Kidney epithelial cell (primary cell): ENCODE measurements at places on chromosomes 1 and 21. TPM values are rescaled to one million over a fixed set of nuclear protein-coding genes. Genes with fewer than 3 reads are reported as not detected.

DNA sequence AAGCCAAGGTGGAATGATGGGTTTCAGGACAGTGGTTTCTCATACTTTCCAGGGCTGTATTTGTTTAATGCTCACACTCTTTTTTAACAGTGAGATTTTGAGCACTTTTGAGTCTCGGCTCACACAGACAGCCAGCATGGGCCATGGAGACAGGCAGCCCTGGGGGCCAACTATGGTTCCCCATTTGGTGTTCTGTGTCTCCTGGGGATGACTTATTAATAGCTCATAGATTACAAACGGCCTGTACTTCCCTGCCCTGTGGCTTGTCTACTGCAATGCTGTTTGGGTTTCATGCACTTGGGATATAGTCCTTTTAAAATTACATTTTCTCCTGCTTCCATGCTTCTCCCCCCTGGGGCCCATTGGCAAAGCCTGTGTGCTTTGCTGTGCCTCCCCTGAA is 178.3 kb downstream of the KCNJ6 start:
- no peak for DNase-seq

Gene CLEC20A
- not detected in 2 replicates for total RNA-seq

- DNase-seq = no peak
These were observed 77.4 kb downstream of the STUM start for GRCh38 chr1:226625832-226626576.

DNA sequence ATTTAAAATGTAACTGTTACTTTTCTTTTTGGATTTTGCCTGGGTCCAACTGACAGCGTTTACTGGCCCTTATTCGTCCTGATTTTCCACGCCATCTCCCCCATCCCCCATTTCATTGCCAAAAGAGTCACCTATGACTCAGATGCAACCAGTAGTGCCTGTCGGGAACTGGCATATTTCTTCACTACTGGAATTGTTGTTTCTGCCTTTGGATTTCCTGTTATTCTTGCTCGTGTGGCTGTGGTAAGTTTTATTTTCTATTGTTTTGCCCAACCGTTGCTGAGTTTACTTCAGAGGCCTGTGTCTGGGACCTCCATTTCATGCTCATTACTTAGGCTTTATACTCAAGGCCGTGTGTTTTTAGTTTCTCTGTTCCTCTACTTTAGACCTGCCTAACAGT is 9.3 kb downstream of the LEPR start:
- DNase-seq = peak; percentile 87

- no peak for DNase-seq
These were observed 91.2 kb upstream of the JUN start for GRCh38 chr1:58874757-58875755.

Gene DDAH1
- 32.6 and 33.4 TPM in 2 replicates for total RNA-seq

DNA sequence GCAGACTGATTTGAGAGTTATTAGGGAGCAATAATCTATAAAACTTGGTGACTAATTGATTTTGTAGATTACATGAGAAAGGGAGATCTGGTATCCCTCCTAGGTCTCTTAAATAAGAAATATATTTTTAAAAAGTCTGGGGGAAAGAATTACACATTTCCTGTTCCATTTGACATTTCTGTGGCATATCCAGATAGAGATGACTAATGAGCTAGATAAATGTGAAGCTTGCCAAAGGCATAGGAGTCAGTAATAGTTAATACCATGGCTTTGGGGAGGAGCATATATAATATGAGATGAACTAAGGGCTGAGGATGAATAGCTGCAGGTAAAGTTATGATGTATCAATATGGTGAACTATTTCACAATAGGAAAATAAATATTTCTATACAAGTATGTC is 663.7 kb downstream of the PTPRC start:
- DNase-seq = no peak

DNA sequence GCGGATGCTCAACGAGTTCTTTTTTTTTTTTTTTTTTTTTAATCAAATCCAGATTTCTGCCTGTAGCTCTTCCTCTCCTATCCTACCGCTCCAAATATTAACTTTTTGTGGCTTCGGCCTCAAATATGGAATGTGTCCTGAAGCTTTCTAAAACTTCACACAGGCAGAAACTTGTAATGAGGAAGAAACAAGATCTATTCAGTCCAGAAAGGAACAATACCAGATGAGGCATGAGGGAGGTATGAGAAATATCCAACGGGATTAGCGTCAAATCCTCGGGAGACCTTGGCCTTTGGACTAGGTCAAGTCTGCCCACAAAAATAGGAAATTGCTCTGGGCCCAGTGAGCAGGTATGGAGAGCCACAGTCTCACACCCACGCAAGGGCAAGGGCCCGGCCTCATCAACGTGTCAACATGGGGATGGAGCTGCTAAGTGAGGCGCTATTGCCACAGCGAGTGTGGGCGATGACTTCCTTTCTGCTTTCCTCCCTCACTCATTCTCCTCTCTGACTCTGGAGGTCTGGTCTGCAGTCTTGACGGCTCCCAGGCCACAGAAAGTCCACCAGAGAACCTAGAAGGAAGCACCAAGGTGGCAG is 66.6 kb downstream of the BCAR3 start:
- no peak for DNase-seq

Gene LCE3B
- not detected in 2 replicates for total RNA-seq

Gene SLC35F3
- total RNA-seq = 1.1 TPM in 2 replicates

GRCh38 chr1:108054396-108054795 is 89.4 kb upstream of the VAV3 start:
- no peak for DNase-seq

DNA sequence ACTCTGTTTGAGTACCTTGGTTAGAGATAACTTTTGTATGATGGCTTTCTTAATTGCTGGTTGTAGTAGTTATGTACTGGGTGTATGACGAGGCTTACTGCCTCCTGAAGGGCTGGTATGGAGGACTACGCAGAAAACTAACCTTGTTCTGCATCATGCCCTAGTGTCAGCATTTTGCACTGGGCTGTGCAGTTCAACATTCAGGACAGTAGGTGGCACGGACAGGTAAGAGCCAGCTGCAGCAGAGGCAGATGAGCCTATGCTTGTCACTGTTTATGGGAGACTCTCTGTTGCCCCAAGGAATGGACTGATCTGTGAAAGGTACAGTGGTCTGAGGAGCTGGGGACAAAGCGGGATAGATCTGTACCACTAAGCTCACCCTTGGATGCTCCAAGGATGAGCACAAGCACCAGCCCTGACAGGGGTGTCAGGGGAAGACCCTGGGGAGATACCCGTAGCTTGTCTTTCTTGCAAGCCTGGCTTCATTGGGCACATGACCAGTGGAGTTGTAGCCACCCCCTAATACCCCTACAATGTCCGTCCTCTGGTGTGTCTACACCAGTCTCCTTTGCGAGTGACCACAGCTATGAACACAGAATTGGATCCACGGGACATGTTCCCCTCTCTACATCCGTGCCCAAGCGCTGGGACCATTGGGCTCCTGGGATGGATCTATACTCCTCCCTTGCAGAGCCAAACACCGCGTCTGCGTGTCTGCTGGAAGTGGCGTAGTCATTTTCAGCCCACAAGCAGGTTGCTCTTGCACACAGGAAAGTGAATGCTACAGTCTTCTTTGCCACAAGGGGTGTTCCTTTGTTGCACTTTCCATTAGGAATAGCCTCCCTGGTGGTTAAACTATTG is 51.1 kb upstream of the CFHR3 start:
- peak; percentile 1 for DNase-seq

DNA sequence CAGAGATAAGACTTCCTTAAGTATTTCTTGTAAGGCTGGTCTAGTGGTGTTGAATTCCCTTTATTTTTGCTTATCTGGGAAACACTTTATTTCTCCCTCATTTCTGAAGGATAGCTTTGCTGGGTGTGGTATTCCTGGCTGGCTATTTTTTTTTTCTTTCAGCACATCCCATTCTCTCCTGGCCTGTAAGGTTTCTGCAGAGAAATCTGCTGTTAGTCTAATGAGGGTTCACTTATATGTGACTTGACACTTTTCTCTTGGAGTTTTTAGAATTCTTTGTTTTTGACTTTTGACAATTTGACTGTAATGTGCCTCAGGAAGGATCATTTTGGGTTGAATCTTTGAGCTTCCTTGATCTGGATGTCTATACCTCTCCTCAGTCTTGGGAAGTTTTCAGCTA is 61.5 kb downstream of the DIPK1A start:
- no peak for DNase-seq

- no peak for DNase-seq
These were observed 1.7 kb downstream of the MPZ start for GRCh38 chr1:161307892-161308638.

DNA sequence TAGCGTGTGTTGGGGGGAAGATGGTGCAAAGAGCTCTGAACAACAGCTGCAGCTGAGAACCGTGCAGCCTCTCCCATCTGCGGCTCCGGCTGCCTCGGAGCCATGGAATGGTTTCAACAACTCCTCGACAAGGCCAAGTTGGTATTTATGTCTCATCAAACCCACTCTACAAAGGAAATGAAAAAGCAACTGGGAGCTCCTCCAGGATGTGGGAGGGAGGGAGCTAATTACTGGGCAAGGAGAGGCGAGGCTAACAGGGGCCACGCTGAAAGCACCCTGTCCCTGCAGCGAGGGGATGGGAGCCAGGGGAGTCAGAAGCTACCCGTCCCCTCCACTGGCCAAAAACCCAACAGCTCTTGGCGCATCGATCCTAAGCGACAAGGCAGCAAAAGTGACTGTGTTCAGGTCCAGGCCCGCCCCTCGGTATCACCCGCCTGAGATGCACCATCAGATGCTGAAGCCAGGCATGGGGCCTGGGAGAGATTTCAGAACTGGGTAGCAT is 63.1 kb downstream of the ACOT7 start:
- no peak for DNase-seq

DNA sequence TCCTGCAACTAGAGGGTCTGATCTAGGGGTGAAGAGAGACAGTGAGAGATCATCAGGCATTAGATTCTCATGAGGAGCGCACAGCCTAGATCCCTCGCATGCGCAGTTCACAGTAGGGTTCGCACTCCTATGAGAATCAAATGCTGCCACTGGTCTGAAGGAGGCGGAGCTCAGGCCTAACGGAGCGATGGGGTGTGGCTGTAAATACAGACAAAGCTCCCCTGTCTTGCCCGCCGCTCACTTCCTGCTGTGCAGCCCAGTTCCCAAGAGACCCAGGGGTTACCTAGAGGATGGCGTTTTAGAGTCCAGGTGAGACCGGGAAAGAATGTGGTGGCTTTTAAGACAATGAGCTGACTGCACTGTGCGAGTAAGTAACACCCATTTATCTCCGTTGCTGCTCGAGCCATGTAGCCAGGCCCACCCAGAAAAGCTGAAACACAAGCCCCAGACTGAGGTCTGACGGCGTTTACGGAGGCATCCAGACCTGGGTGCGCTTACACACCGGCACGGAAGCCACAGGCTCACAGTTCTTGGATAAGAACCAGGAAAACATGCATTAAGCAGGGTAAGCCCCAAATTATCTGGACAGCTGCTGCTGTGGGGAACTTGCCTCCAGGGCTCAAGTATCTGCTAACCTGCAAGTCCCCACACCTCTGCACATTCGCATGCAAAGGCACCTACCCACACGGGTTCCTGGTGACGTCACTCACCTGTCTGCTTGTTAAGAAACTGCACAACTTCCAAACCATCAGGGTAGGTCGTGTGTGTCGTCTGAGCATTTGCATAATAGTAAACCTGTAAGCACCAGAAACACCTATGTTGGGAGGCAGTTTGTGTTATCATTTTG is 12.5 kb downstream of the TCP10L start:
- DNase-seq = no peak

Gene PPP1R8
- 46.1 and 53.1 TPM in 2 replicates for total RNA-seq

- peak; percentile 10 for DNase-seq
These were observed 8.8 kb upstream of the INSL5 start for GRCh38 chr1:66809736-66810326.

DNA sequence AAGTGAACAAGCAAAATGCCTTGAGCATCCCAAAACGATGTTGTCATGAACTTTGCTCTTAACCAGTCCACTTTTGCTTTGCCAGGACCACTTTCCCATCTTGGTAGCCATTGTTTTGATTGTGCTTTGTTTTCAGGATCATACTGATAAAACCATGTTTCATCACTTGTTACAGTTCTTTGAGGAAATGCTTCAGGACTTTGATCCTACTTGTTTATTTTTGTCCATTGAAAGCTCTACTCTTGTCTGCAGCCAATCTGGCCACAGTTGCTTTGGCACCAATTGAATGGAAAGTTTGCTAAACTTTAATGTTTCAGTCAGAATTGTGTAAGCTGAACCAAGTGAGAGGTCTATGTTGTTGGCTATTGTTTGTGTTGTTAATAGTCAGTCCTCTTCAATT is 12.8 kb downstream of the PLPPR4 start:
- DNase-seq = no peak

- DNase-seq = no peak
These were observed 9.8 kb downstream of the THAP3 start for GRCh38 chr1:6634371-6635052.

GRCh38 chr1:109819906-109820305 is 56.2 kb upstream of the EPS8L3 start:
- no peak for DNase-seq

Gene TSTD1
- 112 and 116 TPM in 2 replicates for total RNA-seq

DNA sequence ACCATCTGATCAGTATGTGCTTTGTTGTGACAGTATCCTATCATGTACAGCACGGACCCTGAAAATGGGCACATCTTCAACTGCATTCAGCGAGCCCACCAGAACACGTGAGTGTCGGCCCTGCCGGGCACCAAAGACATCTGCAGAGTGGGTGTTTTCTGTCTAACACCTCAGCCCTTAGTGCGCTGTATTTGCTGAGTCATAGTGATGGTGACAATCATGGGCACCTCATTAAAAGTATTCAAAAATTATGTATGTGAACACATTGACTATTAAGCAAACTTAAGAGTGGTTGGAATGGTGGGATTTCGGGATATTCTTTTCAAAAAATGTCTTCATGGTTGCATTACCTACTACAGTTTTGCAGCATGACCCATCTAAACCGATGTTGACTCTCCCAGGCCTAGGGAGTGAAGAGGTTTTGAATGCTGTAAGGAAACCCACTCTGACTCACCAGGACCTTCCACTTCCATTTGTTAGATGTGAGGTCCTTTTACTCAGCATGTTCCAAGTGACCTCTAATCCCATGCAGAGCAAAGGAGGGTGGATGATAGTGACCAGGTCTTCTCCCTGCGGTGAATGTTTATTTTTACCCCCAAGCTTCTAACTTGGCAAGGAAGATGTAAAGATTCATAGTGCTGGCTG is 20.1 kb downstream of the MGST3 start:
- no peak for DNase-seq

GRCh38 chr1:201457508-201457960 is 11.5 kb downstream of the PHLDA3 start:
- no peak for DNase-seq
